Putamen (tissue), 1 donor: ENCODE measurements at places on chromosomes 12 and 14.
A peak's percentile ranks its signal among the peaks of the same experiment; 100 is the strongest.

- no peak for DNase-seq
Measured at GRCh38 chr14:100654814-100655740, 67.9 kb upstream of the BEGAIN start.

- no peak for DNase-seq
Measured at GRCh38 chr14:98993818-98994217, 278.2 kb downstream of the BCL11B start.

DNA sequence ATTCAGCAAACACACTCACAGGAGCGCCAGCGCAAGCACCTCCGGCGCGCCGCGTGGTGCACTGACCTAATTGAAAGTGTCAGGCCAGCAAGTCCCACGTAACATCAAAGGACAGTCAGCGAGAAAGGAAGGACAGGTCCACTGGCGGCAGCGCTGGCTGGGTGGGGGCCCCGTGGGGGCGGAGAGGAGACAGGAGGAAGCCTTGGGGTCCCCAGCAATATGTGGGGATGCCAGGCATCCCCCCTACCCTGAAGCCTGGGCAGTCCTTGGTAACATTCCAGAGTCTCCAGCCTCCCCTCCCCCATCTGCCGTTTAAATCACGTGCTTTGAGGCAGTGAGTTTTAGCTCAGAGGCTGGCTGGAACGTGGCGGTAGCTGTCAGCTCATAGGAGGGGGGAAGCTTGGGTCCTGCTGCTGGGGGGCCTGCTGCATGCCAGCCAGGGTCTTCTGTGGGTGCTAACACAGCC is 159.2 kb downstream of the CALM1 start:
- no peak for DNase-seq

DNA sequence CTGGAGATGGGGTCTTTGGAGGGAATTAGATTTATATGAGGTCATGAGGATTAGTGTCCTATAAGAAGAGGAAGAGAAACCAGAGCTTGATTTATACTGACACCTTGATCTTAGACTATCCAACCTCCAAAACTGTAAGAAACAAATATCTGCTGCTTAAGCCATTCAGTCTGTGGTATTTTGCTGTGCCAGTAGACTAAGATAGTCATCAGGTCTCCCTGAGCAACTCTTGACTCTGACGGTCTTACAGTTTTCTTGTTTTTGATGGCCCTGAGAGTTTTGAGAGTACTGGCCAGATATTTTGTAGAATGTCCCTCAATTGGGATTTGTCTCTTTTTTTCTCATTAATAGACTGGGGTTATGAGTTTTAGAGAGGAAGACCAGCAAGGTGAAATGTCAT is 51.7 kb downstream of the TSHR start:
- DNase-seq = no peak

DNA sequence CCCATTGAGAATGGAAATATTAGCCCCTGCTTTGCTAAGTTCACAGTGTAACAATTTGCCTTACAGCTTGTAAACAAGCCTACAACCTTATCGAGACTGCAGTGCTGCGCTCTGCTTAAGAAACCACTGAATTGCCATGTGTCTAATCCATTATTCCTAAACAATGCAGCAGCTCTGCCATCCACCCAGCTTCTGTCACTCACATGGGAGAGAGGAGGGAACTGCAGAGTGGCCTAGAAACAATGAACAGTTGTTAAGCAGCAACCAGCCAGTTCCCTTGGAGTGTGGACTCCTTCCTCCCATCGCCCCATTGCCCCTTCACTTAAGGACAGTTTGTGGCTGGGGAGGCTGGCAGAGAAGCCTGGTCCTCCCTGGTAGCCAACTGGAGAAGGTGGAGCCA is 42.9 kb downstream of the TESPA1 start:
- DNase-seq = peak; percentile 80

- DNase-seq = no peak
Measured at GRCh38 chr12:92089559-92089958, 56.1 kb downstream of the BTG1 start.

- no peak for DNase-seq
Measured at GRCh38 chr14:63472986-63473788, 70.0 kb downstream of the PPP2R5E start.

DNA sequence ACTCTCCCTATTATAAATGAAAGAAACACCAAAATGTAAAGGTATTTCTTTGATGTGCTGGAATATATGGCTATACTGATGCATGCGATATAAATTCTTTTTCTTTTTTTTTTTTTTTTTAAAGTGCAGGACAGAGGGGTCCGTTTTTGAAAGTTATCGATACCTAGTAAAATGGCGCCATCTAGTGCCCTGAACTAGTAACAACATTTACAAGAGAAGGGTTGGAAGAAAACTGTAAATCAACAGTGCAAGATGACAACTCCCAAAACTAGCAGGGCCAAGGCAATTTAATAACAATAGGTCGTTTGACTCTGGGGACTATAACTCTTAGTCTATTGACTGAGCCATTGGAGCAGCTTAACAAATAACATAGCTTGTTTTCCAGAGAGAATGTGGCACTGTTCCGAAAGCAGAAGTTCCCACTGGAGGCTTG is 137.7 kb downstream of the SPTSSA start:
- peak; percentile 13 for DNase-seq

- DNase-seq = peak; percentile 51
Measured at GRCh38 chr14:71103662-71104484, 196.6 kb downstream of the PCNX1 start.

DNA sequence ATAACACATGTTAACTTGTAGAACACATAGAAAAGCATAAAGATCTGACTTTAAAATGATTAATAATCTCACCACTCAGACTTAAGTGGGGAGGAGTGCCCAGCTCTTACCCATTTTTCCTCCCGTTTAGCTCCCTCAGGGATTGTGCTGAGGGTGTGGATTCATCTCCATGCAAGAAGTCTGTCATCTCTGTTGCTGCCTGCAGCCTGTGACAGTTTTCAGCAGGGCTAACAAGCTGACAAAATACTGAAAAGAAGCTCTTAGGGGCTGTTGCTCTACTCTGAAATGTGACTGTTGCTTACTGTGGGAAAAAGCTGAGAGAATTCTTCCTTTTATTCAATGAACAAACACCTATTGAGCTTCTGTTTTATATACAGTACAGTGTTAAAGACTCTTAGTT is 216.2 kb downstream of the CPNE8 start:
- no peak for DNase-seq

- no peak for DNase-seq
Measured at GRCh38 chr14:93709249-93709648, 79.0 kb downstream of the PRIMA1 start.

- DNase-seq = no peak
Measured at GRCh38 chr12:89412665-89413064, 60.4 kb upstream of the DUSP6 start.

GRCh38 chr12:96400631-96401075 is 414 bp upstream of the CDK17 start:
- peak; percentile 47 for DNase-seq

- no peak for DNase-seq
Measured at GRCh38 chr12:57237932-57238853, 8.7 kb downstream of the SHMT2 start.

DNA sequence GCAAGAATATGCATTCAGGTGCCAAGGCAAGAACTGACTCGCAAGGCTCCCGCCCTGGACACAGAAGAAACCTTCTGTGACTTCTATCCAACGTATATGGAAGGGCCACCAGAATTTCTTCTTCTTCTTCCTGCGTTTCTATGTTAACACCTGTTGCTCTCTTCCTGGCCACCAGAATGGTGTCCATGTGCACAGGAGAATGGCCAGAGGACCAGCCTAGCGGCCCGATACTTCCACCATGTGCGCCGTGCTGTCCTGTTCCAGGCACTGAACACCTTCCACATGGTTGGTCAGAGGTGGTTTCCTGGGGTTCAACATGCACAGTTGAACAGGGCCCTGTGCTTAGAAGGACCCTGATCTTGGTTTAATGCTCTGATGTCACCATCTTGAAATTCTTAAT is 455.8 kb downstream of the BCL11B start:
- no peak for DNase-seq

- DNase-seq = no peak
Measured at GRCh38 chr12:7090222-7090998, 1.8 kb downstream of the C1R start.

- DNase-seq = no peak
Measured at GRCh38 chr14:22978981-22979671, 3.2 kb downstream of the AJUBA start.

DNA sequence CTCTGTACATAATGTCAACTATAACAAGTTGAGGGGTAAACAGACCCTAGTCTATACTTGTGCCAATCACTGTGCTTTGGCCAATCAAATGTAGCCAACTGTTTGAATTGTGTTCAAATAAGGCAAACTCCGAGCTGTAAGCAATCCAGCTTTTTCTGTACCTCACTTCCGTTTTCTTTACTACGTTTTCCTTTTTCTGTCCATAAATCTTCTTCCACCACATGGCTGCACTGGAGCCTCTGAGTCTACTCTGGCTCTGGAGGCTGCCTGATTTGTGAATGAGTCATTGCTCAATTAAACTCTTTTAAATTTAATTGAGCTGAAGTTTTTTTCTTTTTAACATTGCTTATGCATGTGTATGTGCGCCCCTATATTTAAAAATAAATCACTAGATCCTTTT is 29.7 kb downstream of the CLEC1A start:
- no peak for DNase-seq

- DNase-seq = no peak
Measured at GRCh38 chr14:101032433-101032832, 128.9 kb upstream of the RTL1 start.

- no peak for DNase-seq
Measured at GRCh38 chr14:70665448-70666360, 24.0 kb downstream of the TTC9 start.

GRCh38 chr14:103613517-103613916 is 15.5 kb upstream of the KLC1 start:
- DNase-seq = no peak

- DNase-seq = no peak
Measured at GRCh38 chr12:71870416-71870815, 30.9 kb downstream of the TBC1D15 start.

DNA sequence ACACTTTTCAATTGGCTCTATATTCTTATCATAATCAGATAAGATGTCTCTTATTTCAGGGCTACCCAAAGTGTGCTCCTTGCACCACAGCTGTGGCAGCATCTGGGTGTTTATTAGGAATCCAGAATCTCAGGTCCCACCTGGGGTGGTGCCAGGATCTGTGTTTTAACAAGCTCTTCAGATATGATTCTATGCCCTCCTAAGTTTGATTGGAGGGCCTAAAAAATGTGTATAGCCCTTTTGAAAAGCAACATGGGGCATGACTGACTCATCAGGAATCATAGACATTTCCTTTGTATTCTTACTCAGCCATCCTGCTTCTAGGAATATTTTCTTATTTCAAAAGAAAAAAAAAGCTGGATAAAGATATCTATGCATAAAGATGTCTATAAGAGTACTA is 103.1 kb downstream of the HELB start:
- no peak for DNase-seq

GRCh38 chr12:25155022-25155576 is 39.9 kb downstream of the DNAI7 start:
- no peak for DNase-seq

DNA sequence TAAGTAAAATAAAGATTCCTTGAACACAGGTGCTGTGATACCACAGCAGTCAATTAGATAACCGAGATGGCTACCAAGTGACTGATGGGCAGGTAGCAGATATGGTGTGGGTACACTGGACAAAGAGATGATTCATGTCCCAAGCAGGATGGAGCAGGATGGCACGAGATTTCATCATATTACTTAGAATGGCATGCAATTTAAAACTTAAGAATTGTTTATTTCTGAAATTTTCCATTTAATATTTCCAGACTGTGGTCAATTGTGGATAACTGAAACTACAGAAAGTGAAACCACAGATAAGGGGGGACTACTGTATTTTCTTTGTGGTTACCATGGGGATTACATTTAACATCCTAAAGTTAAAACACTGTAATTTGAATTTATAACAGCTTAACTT is 7.5 kb upstream of the ZFP36L1 start:
- no peak for DNase-seq

GRCh38 chr12:57280211-57281062 is 29.4 kb upstream of the STAC3 start:
- DNase-seq = peak; percentile 83

- no peak for DNase-seq
Measured at GRCh38 chr14:70052990-70053389, 135.8 kb downstream of the SLC8A3 start.

DNA sequence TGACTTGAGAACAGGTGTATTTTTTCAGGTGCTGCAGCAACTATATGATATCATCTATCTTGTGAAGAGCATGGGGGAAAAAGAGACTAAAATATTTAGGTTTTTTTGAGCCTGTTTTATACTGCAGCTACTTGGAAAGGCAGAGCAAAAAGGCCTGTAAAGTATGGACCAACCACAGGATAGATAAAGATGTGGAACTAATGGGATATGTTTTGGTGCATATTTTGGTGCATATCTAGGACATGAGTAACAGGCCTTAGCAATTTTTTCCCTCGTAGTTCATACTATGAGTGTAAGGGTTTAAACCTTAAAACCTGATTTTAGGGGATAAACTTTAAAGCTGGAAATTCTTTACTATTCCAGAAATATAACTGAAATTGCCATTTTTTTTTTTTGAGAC is 6.0 kb upstream of the GTSF1 start:
- no peak for DNase-seq

GRCh38 chr14:45811155-45811554 is 558.2 kb upstream of the MIS18BP1 start:
- no peak for DNase-seq

- no peak for DNase-seq
Measured at GRCh38 chr14:42929806-42930480, 1323.3 kb downstream of the LRFN5 start.

- no peak for DNase-seq
Measured at GRCh38 chr12:106704081-106704480, 70.4 kb upstream of the RIC8B start.

GRCh38 chr12:75483431-75483830 is 2.9 kb downstream of the GLIPR1 start:
- DNase-seq = no peak

- no peak for DNase-seq
Measured at GRCh38 chr12:108046650-108047049, 82.4 kb upstream of the WSCD2 start.

DNA sequence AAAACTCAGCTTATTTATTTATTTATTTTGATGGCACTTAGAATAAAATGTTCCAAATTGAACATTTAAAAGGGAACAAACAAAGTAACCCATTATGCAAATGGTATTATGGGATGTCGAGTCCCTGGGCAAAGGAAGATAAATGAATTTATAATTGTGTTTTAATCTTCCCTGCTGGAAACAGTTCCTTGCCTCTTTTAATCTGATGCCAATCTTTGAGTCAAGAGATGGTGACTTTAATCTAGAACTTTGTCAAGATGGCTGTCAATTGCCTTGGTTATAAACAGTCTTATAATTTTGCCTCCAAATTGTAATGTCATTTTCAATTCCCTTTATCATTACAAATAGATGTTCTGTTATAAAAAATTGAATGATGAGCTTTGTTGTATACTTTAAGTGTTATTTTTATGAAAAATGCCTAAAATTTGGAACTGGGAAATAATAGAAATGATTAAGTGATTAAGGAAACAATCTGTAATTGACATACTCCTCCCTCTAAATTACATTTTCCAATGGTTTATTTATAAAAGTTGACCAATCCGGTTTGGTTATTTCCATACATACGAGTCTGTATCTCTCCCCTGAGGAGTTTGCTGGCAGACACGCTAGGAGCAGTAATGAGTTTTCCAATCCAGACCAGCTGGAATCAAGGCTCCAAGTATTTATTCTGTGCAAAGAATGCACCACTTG is 134.9 kb upstream of the FRMD6 start:
- DNase-seq = no peak
